NCI-H774 (cell line): ENCODE measurements at places on chromosomes 3 and 15.

GRCh38 chr3:73804204-73804603 is 179.5 kb upstream of the PDZRN3 start:
- no peak for DNase-seq

DNA sequence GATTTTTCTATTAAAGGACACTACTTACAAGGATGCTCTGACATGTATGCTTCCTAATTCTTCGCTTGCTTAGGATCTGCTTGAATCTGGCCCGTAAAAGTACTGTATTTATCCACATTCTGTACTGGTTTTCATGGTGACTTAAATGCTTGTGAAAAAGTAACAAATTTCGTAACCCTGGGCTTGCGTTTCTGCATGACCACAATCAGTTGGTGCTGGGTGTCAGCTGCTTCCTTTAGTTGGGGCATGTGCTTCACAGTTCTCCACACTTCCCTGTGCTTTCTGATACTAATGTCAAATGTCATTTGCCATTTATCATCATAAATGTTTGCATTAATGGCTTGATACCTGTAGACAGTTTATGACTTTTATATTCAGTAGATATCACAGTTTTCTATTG is 218.4 kb upstream of the MLF1 start:
- DNase-seq, result no peak

GRCh38 chr3:142734834-142735233 is 11.0 kb downstream of the TRPC1 start:
- DNase-seq, result no peak

DNA sequence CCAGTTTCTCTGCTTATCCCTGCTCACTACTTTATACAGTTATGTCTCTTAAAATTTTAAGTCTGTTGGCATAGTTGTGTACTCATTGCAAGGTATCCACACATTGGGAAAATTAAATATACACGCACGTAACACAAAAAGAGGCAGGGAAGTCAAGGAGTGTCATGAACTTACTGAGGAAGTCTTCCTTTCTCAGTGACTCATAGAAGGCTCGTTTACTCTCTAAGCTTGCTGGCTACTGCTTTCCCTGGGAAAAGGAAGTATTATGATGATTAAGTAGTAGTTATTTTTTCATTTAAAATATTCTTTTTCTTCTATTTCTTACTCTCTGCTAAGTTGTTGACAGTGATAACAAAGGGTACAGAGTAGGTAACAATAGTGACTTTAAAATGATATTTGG is 287.3 kb downstream of the UBE2E2 start:
- DNase-seq, result no peak

GRCh38 chr3:13824521-13825310 is 55.2 kb downstream of the WNT7A start:
- no peak for DNase-seq

GRCh38 chr3:126895178-126896066 is 87.5 kb upstream of the PLXNA1 start:
- DNase-seq, result no peak

DNA sequence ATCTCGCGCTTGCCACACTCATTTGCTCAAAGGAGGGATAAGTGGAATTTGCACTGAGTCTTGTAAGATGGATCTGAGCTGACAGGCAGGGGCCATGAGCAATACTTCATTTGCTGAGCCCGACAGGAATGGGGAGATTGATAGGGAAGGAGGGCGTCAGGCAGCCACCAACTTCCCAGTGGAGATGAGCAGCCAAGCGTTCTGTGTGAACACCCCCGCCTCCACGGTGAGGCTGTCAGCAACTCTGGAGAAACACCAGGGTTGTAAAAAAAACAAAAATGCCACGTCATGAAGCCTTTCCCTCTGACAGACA is 36.8 kb downstream of the TLE3 start:
- no peak for DNase-seq

- DNase-seq, result no peak
Observed at GRCh38 chr15:43235536-43235935, 14.7 kb upstream of the EPB42 start.

DNA sequence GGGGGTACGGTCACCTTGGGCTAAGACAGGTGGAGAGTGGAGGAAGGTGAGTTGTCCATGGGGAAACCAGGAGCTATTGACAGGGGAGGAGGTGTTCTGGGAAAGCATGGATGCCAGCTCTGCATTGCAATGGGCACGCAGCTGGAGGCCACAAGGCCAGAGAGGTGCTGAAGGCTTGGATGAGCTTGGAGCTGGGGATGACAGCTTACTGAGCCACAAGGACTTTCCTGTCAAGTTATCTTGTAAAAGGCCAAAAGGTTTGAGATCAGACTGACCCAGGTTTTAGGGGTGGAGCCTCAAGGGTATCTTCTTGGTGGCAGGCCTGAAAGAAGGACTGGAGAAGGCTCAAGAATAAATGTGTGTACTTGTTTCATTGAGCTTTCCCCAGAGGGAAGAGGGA is 115.2 kb downstream of the ASB7 start:
- DNase-seq, result no peak

- DNase-seq, result no peak
Observed at GRCh38 chr15:48536681-48537091, 108.8 kb downstream of the FBN1 start.

- DNase-seq, result no peak
Observed at GRCh38 chr15:55110446-55110845, 86.3 kb downstream of the RSL24D1 start.

DNA sequence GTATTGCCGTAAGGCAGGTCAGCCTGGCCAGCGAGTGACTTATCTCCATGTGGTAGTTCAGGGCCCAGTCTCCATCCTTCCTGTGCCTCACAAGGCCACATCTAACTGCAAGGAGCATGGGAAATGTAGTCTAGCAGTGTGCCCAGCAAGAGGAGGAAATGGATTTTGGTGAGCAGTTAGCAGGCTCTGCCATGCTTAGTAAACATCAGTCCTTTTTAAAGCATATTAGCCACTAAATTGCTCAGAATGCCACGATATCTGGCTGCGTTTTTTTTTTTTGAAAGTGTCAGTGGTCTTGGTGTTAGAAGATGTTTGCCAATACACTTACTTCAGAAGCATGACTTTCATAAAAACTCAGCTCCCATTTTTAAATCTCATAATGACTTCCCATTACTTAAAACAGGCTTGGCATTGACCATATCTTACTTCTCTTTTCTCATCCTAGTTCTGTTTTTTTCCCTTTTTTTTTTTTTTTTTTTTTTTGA is 470.2 kb upstream of the TPRG1 start:
- DNase-seq, result no peak

DNA sequence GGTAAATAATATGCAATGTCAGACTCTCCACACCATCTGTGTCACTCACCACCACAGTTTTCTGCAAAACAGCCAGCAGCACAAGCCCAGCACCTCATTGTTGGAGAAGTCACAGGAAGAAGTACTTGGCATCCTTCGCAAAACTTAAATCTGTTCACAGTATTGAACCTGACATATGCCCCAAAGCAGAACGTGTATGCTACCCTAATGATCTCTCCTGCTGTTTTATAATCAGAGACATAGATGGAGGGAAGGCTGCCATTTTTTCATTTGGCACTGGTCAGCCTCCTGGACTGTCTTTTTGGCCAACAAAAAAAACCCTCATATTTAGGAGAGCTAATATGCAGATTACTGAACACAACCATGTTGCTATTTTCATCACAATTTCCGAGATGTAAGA is 1272.9 kb downstream of the ROBO1 start:
- DNase-seq, result no peak

DNA sequence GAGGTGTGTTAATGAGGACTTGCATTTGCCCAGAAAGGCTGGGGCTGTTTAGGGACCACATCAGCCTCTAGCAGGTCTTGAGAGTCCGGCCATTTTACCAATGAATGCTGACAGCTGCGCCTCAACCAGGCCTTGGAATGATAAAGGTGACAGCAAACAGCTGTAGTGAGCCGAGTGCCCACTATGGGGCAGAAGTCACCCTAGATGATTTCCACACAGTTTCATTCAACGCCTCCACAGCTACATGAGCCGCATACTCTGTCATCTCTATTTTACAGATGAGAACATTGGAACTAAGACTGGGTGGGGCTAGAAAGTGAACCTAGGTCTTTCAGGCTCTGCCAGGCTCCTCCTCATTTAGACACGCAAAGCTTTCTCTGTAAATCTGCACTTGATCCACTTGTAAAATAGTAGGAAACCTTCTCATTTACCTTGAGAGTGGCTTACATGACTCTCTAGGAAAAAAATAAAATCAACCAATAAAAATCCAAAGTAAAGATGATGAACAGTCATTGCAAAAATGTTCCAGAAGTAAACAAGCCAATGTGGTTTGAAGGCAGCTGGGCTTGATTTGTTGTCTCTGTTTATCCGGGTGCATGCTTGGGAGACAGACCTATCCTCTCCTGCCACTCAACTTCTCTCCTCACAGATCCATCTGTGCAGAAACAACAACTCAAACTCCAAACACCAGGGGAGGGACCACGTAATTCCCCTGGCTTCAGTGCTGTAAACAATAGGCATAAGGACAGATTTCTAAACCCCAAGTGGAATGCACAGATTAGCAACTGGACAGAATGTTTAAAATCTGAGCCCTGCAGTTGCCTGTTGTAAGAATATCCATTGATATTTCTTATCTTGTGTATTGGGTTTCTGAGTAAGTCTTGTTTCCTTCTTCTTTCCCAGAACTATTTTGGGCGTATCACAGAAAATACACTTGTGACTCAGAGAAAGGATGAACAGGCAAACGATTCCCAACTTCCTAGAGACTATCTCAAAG is 31.5 kb upstream of the LDHAL6B start:
- peak; percentile 70 for DNase-seq

GRCh38 chr3:62873761-62874710 is 1.2 kb downstream of the CADPS start:
- DNase-seq, result peak; percentile 45

DNA sequence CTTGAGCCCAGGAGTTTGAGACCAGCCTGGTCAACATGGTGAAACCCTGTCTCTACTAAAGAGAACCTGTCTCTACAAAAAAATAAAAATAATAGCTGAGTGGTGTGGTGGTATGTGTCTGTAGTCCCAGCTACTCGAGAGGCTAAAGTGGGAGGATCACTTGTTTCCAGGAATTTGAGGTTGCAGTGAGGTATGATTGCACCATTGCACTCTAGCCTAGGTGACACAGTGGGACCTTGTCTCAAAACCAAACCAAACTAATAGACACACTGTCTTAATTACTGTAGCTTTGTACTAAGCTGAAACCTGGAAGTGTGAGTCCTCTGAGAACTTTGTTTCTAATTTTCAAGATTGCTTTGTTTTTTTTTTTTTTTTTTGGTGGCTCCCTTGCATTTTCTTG is 30.4 kb downstream of the MGA start:
- DNase-seq, result no peak

DNA sequence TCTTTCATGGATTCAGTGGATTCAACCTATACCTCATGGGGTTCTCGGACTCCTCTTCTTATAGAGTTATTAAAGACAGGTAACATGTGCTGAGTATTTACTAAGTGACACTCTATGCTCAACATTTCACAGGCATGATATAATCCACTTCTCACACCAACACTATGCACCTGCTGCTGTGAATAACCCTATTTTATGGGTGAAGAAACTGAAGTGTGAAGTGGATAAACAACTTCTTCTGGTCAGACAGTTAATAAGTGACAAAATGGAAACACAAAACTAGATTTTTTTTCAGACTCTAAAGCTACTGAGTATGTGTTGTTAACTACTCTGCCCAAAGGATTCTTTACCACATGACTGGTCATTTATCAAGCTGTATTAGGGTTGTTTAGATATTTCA is 403.5 kb downstream of the DIPK2A start:
- DNase-seq, result no peak
